ENCODE measurements at places on chromosomes 4 and X.

GRCh38 chr4:110170861-110171260 lies 27.6 kb downstream of the ELOVL6 start:
- DNase-seq = no peak

DNA sequence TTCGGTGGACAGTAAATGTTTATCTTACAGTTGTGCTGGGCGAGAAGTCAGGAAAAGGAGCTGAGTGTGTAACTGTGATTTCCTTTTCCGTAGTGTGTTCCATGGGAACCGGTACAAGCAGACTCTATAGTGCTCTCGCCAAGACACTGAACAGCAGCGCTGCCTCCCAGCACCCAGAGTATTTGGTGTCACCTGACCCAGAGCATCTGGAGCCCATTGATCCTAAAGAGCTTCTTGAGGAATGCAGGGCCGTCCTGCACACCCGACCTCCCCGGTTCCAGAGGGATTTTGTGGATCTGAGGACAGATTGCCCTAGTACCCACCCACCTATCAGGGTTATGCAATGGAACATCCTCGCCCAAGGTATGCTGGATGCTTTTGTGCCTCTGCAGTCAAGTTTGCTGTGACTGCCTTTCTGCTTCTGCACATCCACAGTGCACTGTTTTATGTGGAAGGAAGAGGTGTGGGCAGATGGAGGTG lies 27.4 kb downstream of the NOCT start:
- no peak for DNase-seq

DNA sequence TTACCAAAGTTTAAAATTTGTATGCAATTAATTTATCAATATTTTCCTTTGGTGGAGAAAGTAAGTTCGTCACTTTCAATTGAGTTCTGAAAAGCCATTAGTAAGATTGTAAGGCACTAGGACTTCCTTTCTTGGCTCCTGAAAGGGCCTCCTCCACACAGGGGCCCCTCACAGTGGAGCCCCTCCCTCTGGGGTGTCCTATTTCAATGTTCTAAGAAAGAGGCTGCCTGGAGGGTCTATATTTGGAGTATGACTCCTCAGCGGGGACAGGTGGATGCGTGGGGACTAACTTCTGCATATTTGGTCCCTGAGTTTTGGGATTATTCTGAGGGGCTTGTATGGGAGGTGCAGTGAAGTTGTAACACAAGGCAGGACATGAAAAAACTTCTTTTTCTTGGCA lies 1.6 kb upstream of the ARMCX4 start:
- no peak for DNase-seq

DNA sequence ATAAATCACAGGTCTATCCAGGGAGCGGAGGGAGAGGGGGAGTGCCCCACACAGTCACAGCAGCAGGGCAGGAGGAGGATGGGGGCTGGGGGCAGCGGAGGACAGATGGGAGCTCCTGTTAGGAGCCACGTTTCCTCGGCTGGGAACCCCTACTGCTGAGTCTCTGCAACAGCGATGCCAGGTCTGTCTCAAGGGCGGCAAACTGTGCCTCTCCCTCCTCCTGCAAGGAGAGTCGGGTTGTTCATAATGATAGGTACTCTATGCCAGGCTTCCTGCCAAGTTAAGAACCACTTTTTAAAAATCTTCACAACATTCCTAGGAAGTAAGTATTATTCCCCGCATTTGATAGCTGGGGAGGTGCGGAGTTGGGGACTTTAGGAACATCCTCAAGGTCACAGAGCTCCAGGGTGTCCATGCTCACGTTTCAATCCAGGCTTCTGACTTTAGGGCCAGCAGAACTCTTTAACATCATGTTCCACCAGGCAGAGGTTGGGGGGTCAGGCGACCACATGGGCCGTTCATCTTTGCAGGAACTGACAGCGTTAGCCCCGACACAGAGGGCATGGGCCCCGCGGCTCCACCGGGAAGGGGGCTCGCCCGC lies 98.3 kb upstream of the MAML3 start:
- peak; percentile 34 for DNase-seq

- DNase-seq = no peak
Observed at GRCh38 chr4:185013417-185014125, 4.7 kb upstream of the HELT start.

DNA sequence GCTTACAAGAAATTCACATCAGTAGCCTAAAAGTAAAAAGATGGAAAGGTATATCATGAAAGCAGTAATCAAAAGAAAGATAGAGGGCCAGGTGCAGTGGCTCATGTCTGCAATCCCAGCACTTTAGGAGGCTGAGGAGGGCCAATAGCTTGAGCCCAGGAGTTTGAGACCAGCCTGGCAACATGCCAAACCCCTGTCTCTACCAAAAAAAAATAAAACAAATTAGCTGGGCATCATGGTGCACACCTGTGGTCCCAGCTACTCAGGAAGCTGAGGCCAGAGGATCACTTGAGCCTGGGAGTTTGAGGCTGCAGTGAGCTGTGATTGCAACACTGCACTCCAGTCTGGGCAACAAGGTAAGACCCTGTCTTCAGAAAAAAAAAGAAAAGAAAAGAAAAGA lies 55.5 kb downstream of the GSPT2 start:
- DNase-seq = no peak

GRCh38 chr4:31548823-31549222 lies 828.7 kb downstream of the PCDH7 start:
- DNase-seq = no peak

GRCh38 chr4:155399974-155400697 lies 23.4 kb upstream of the MAP9 start:
- no peak for DNase-seq

DNA sequence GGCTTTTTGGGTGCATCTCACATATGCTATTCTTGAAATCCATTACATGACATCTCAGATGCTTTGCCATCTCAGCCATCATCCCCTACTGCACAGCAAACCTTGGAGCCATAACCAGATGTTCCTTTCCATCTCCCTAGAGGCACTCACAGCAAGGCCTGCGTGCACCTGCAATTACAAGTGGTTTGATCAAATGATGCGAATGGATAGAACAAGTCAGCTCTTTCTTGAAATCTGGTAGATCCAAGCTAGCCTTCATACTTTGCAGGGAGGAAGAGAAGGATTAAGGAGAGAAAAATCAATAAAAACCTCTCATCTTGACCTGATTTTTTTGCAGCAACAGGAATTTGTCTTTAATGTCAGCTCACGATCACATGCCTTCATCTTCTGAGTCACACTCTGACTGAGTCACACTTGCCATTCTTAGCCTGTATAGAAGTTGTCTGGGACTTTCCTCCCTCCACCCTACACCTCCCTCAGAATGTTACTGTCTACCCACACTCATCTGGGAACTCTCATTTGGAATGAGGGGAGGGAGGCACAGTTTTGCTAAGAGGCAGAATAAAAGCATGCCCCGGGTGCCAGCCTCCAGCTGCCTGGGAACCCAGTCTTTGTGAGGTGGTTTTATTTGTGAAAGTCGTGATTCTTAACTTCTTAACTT lies 11.9 kb upstream of the TRIML1 start:
- no peak for DNase-seq

DNA sequence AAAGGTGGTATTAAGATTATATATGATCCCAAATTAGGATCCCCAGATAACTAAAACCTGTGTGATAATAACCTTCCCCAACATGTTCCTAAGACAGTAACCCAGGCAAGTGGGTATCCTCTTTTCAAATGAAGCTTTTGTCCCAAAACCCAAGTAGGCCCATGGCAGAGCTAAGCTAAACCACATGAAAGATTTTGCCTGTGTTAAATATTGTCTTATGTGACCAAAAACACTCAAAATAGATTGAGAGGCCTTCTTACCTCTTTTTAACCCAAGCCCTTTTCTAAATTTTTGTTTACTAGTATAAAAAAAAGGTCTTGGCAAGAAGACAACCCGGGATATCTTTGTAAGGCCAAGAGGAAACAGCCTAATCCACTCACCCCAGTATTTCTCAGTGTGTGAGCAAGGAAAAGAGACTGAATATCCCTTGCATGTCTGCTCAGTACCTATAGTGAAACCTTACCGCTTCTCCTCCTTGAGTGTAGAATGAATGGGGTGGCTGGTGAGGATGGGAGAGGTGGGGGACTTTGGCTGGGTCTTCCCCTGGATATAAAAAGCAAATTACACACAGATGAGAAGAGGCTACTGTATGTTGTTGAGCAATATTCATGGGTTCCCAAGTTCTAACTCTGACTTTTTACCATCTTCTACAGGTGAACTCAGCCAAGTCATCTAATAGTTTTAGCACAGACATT lies 188.8 kb upstream of the BMP3 start:
- no peak for DNase-seq

- DNase-seq = no peak
Observed at GRCh38 chrX:133985164-133985966, at the start of gene GPC3. TSS of gene GPC3 (minus strand) at chrX:133985594.

DNA sequence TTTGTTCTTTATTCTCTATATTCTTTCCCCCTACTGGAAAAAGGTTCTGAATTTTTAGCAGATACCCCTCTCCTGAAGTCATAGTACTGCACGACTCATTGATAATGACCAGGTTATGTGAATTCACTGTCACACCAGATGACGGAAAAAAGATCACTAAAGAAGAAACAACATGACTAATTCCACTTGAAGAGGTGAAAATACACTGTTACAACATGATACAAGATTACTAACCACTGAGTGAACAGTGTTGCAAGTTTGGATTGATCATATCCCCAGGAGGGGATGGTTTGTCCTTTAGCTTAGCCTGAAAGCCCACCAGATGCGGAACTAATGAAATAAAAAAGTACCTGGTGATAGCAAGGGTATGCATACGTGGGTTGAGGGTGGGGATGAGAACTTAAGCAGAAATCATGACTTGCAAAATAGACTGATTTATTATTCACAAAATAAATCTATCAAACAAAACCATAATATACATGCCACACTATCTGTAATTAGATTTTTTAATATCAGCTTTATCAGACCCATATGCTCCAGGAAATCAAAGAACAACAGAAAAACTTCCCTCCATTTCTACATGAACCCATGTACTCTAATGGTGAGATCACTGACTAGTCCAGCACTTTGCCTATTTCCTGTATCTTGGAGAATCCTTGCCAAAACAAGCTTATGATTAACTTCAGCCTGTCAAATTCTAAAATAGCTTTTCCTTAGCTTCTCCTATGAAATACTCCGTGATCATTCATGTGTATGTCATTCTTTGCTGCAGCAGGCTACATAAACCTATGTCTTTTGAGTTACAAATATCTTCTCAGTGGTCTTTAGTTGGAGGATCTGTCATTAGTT lies 257.4 kb upstream of the AGA start:
- DNase-seq = no peak

Measured in NB4 (cell line).